ENCODE measurements at places on chromosomes 11 and 22.

DNA sequence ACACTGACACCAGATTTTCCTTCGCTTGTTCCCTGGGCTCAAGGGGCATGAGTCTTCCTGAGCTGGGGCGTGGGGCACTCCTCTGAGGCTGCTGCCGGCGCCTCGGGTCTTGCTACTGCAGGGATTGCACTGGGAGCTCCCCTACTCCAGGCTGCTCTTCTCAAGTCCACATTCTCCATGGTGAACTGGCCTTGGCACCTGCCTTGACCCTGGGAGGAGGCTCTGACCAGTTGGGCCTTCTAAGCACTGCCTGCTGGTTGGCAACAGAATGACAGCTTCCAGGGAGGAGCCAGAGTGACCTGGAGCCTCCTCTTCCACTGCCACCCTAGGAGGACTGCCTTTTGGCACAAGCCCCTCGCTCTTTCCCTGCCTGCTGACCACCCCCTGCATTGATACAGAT lies 9.5 kb downstream of the FREY1 start:
- DNase-seq: no peak

DNA sequence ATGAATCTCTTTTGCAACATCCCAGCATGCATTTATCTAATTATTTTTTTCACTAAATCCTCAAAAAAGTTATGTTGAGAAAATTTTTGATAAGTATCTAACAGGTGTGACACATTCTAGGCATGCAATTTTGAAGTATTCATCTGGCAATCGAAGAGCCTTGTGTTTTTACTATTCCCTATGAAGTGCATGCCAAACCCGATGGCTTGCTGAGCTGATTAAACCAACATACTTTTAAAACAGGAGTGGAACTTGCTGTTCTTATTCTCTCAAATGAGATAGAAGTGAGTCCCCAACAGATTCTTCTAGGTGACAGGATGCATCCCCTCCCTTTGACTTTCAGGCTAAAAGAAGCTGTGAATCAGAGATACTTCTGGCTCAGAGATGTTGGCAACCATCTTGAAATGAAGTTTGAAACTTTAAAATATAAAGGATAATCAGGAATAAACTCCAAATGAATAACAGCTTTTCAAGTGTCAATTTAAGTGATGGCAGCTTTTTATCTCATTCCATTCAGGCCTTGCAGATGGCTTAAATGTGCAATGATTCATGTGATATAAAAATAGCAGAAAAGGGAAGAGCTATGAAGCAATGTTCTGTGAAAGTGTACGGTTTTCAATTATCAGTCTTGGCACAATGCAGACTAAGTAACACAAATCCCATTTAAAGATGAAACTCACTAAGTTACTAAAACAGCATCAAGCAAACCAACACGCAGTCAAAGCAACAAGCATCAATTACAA lies 67.7 kb downstream of the APOL5 start:
- no peak for DNase-seq

- DNase-seq: no peak
Measured at GRCh38 chr22:38737302-38738060, 18.3 kb downstream of the SUN2 start.

GRCh38 chr11:112255067-112255720 lies 5.5 kb downstream of the PLET1 start:
- DNase-seq: peak; percentile 32

DNA sequence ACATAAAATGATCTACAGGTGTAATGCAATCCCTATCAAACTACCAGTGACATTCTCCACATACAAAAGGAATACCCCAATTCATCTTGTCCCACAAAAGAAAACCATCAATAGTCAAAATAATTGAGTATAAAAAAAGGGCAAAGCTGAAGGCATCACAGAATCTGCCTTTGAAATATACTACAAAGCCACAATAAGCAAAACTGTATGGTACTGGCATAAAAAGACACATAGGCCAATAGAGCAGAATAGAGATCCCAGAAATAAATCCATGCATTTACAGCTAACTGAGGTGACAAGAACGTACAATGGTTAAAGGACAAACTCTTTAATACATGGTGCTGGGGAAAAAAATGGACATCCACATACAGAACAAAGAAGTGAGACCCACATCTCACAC lies 31.8 kb downstream of the ZNF195 start:
- no peak for DNase-seq

GRCh38 chr22:39422101-39422500 lies 22.5 kb downstream of the TAB1 start:
- DNase-seq: no peak

GRCh38 chr22:29617922-29618629 lies 14.6 kb downstream of the NF2 start:
- DNase-seq: no peak

- DNase-seq: peak; percentile 67
Measured at GRCh38 chr11:46121724-46122477, 647 bp upstream of the PHF21A start.

- no peak for DNase-seq
Measured at GRCh38 chr11:130718120-130718519, 198.2 kb downstream of the SNX19 start.

DNA sequence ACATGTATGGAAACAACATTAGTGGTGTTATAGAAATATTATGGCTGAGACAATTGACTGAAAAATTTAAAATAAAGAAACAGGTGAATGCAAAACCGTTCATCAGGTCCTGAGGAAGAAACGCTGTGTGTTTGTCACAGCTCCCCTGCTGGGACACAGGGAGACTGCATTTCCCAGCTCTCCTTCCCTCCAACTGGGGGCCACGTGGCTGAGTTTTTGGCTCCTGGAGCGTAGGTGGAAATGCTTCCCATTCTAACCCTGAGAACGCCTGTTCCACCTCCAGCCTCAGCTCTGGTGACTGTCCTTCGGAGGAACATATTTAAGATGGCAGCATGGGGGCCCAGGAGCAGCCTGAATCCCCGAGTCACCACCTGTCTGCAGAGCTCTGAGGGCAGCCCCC lies 398.6 kb downstream of the BRD1 start:
- no peak for DNase-seq

DNA sequence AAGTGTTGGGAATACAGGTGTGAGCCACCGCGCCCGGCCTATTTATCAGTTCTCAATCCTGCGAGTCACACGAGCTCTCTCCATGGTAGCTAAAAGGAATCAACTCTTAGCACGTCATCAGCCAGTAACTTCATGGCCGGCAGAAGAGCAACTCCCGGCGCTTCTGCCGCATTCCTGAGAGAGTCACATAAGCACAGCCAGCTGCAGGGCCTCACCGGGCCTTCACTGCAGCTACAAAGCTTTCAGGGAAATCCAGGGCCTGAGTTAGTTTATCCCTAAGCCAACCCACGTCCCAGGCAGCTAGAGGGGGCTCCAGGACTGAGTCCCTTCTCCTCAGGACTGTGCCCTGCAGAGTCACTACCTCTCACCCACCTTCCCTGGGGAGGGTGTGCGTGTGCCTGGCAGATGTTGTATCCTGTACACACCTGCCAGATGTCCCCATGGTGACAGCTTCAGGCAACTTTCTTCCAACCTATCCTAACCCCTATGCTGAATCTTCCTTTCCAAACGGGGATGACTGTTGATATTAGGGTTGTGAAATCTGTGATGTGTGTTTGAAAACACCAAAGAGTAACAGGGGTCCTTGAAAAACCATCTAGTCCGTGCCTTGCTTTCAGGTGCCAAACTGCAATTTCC lies 45.9 kb upstream of the ARFGAP3 start:
- no peak for DNase-seq

DNA sequence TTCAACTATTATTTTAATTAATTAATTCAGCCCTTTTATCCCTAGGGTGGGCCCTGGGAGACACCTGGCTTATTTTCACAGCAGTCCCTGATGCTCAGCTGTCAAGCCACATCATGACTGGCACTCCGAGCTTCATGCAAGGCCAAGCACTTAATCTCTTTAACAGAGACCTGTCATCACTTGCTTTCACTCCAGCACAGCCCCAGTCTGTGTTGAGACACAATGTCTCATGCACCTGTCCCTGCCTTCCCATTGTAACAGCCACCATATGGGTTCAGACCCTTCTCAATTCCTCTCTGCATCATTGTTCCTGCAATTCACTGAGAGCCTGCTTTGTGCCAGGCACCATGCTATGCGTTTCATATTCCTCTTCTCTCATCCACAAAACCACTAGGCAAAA lies 222.2 kb upstream of the TENM4 start:
- no peak for DNase-seq

- no peak for DNase-seq
Measured at GRCh38 chr11:46967962-46968361, 31.4 kb downstream of the CSTPP1 start.

GRCh38 chr11:108112057-108112456 lies 9.3 kb upstream of the ACAT1 start:
- DNase-seq: no peak

DNA sequence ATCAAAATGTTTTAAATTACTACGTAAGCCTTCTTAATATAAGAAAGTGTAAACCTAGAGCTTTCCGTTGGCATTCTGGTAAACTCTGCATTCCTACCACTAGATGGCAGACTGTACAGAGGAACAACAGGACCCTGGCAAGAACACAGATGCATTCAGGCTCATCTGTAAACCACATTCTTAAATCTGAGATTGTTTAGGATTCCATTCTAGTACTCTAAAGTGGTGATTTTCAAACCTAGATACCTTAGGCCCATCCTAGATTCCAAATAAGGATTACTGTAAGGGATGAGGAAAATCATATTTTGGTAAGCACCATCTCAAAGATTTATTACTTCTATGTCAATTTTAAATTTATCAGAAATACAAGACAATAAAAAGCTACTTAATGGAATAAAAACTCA lies 26.9 kb downstream of the PICALM start:
- DNase-seq: peak; percentile 10

GRCh38 chr22:50706481-50707125 lies 31.4 kb upstream of the ACR start:
- DNase-seq: no peak

- peak; percentile 76 for DNase-seq
Measured at GRCh38 chr11:34223021-34223813, 117.8 kb downstream of the NAT10 start.

- DNase-seq: no peak
Measured at GRCh38 chr11:78465169-78465942, 47.7 kb upstream of the GAB2 start.

GRCh38 chr11:19826606-19827005 lies 114.0 kb downstream of the NAV2 start:
- no peak for DNase-seq

DNA sequence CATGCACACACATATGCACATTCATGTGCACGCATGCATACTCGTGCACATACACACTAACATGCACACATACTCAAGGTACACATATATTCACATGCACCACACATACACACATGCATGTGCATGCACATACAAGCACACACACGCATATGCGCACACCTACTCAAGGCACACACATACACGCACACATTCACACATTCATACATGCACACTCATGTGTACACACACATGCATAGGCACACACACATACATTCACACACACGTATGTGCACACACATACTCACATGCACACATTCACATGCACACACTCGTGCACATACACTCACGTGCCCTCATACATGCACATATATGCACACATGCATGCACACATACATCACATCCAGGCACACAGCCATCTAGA lies 489.0 kb downstream of the MN1 start:
- no peak for DNase-seq

DNA sequence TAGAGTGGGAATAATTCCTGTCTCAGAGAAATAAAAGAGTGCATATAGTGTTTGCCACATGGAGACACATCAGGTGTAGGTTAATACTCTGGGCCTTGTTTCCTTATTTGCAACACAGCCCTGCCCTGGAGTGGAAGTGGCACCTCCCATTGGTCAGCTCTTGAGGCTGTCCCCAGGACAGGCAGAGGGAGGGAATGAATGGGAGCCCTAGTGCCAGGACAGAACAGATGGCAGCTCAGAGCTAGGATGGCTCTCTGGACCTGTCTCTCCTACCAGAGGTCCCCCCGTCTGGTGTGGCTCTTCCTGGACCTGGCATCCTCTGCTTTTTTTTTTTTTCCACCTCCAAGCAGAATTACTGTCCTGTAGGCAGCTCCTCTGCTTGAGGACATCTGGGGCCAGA lies 35.6 kb downstream of the LIMK2 start:
- no peak for DNase-seq

- no peak for DNase-seq
Measured at GRCh38 chr22:45717789-45718188, 46.2 kb downstream of the ATXN10 start.

GRCh38 chr11:70641369-70641768 lies 243.0 kb downstream of the CTTN start:
- DNase-seq: no peak

GRCh38 chr11:130829920-130830511 lies 86.3 kb downstream of the SNX19 start:
- no peak for DNase-seq

GRCh38 chr11:117923773-117924172 lies 5.4 kb downstream of the TMPRSS13 start:
- DNase-seq: no peak

- no peak for DNase-seq
Measured at GRCh38 chr11:82767123-82767522, 33.5 kb upstream of the FAM181B start.

- DNase-seq: no peak
Measured at GRCh38 chr11:33542921-33543320, 157.7 kb downstream of the C11orf91 start.

- no peak for DNase-seq
Measured at GRCh38 chr11:130301002-130301401, 13.7 kb downstream of the ZBTB44 start.

GRCh38 chr11:12846786-12847615 lies 162.1 kb upstream of the RASSF10 start:
- no peak for DNase-seq

- DNase-seq: no peak
Measured at GRCh38 chr22:22156716-22157347, 87.8 kb upstream of the VPREB1 start.

GRCh38 chr11:88620568-88621130 lies 283.1 kb upstream of the CTSC start:
- no peak for DNase-seq
